ENCODE measurements at places on chromosomes 7 and 10.

DNA sequence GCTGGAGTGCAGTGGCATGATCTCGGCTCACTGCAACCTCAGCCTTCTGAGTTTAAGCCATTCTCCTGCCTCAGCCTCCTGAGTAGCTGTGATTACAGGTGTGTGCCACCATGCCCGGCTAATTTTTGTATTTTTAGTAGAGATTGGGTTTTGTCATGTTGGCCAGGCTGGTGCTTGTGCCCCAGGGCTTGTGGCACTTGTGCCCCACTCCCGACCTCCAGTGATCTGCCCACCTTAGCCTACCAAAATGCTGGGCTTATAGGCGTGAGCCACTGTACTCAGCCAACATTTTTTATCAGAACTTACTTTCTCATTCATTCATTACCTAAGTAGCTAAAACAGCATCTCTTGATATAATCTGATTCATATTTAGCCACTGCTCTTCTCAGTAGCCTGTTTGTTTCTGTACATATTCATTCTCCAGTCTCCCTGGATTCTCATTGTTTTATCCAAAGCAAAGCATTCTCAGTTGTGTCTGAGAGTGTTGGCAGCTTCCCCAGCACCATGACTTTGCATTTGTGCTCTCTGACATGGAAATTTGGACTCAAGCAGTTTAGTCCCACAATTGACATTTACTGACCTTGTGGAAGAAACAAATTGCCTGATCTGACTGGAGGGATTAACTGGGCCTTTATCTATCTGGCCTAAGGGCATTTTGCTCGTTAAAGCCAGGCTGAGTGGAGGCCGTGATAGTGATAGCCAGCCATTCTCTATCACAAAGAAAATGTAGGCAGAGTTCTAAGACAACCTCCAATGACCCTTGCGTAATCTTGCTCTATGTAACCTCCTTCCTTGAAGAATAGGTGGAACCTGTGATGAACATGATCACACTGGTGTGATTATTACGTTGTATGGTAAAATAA is 44.9 kb downstream of the AKR1B15 start:
- no peak for DNase-seq

- DNase-seq: no peak
Observed at GRCh38 chr10:109861081-109861480, 62.2 kb downstream of the XPNPEP1 start.

GRCh38 chr7:87816389-87816788 is 59.8 kb downstream of the SLC25A40 start:
- no peak for DNase-seq

DNA sequence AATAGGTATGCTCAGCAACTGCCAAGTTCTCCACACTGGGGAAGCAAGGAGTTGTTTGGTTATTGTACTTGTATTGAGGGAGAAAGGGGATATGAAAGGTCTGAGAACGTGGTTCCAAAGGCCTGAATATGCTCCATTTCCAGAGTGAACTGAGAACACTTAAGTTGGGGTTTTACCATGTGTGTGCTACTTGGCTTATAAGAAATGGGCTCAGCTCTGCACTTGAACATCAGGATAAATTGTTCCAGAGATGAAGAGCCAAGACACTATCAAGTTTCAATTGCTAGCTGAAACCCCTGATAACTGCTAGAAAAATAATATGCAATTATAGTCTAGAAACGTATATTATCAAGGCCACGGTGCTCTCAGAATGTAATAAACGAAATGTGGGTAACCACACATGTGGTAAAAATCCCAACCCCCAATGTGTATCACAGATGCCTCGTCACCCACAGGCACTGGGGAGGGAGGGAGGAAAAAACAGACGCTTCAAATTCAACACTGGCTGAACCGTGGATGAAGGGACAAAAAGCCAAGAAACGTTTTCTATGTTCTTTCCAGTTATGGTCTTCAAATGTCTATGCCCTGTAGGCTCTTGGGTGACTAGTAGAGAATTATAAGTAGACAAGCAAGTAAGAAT is 16.3 kb downstream of the ELMO1 start:
- no peak for DNase-seq

DNA sequence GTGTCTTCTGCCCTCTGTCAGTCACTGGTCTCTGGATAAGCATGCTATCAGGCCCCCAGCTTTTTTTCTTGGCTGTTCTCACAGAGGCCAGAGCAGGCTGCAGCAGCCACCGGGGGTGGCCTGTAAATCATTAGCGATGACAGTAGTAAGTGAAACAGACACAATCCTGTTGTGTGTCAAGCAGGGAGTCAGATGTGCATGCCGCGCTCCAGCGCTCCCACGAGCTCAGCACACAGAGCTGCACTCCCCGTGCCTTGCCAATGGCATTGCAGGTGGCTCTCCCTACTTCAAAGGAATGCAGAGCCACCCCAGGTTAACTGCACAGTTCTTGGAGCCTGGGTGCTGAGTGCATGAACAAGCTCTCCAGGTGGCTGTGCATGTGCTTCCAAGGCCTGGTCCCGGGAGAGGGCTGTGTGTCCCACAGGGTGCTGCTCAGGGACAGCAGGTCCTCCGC is 226.1 kb downstream of the GLRX3 start:
- DNase-seq: no peak

- no peak for DNase-seq
Observed at GRCh38 chr7:37738321-37738720, 54.8 kb downstream of the GPR141 start.

GRCh38 chr7:14936554-14936953 is 34.0 kb upstream of the DGKB start:
- no peak for DNase-seq

- DNase-seq: no peak
Observed at GRCh38 chr10:117551330-117552155, 9.0 kb downstream of the EMX2 start.

DNA sequence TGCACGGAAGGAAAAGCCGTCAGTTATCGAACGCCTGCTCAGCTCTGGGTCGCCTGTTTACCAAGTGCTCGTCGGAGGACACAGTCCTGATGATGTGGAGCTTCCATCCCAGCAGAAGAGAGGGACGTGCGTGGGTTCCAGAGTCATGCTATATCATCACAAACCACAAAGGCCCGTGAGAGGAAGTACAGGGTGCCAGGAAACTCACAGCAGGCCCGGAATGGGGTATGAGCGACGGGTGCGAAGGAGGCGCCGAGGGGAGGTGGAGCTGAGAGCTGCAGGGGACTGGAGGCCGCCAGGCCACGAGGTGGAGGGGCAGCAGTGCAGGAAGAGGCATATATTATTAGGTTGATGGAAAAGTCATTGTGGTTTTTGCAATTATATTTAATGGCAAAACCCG is 102.5 kb downstream of the ACTR3B start:
- no peak for DNase-seq

DNA sequence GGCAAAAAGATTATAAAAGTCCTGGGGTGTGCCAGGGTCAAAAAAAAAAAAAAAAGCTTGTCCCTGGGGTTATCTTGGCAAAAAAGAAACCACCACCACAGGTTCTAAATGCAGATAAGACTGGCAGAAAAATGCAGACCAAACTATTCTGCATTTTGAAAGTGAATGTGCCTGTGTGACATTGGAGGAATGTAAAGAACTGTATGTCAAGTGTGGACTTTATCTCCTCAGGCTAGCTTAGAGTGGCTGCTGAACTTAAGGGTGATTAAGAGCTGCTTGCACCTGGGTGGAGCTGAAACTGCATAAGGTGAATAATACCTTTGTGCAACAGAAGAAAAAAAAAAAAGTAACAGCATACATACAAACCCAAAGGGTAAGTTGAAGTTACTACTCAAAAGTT is 1.3 kb upstream of the NAPEPLD start:
- DNase-seq: no peak

- DNase-seq: no peak
Observed at GRCh38 chr7:19982841-19983835, 209.7 kb upstream of the TMEM196 start.

- no peak for DNase-seq
Observed at GRCh38 chr10:34184939-34185386, 630.1 kb downstream of the PARD3 start.

- no peak for DNase-seq
Observed at GRCh38 chr10:96606216-96606615, 19.4 kb upstream of the TM9SF3 start.

DNA sequence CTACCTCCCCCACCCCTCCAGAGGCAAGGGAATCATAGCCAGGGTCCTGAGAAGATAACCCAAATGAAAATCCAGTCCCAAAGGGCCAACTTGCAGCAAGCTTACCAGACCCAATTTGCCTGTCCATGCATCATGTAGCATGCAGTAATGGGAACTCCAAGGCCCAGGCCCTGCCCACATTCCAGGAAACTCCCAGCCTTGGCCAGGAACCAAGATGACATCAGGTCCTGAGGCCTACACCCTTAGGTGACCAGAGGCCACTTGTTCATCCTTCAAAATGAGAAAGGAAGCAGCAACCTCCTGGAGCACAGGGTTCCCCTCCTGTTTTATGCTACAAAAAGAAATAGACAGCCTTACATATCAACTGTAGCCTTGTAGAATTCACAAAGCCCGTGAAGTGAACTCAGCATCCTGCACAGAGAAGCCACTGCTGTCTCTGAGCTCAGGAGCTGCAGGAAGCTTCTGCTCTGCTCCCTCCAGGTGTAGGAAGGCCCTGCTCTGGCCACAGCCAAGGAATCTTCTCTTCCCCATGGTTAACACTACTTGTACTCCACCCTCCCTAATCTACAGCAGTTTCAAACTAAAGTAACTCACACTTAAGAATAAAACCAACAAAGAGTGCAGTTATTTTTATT is 30.3 kb upstream of the GRB10 start:
- DNase-seq: no peak

DNA sequence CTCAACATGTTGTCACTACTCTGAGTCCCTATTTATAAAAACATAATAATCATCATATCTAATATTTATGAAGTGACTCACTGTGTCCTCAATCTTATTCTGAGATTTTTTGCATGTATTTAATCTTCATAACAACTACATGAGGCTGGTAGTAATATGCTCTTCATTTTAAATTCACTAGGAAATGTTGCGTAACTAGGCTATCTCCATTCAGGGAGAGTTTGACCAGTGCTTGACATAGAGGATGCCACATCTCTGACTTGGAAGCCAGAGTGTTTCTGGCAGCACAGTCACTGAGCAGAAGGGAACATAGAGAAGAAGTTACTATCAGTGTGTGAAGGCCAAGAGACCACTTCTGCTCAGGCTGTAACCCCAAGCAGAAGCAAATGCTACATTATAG is 88.9 kb downstream of the FAM13C start:
- DNase-seq: no peak

- DNase-seq: no peak
Observed at GRCh38 chr7:16034353-16034752, 347.9 kb upstream of the MEOX2 start.

DNA sequence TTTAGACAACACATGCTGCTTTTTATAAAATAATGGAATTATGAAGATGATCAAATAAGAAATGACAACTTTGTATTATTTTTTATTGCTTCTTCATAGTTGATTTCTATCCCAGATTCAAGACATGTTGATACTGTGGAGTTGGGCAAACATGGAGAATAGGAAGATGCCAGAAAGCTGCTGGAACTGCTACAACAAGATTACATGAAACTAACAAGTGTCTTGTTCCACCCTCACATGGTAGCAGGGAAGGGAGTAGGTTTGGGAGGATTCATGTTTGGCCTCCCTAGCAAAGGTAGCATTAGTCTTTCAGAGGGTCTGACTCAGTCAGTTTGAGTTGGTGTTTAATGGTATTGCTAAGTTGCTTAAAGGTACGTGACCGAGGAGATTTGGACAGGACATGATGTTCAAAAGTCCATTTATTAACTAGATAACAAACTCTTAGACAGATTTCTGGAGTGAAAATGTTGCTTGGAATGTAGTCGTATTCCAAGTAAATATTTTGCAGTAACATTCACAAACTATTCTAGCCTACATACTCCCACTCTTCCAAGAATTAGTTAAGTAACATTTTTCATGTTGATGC is 33.1 kb downstream of the PRR15 start:
- DNase-seq: no peak

DNA sequence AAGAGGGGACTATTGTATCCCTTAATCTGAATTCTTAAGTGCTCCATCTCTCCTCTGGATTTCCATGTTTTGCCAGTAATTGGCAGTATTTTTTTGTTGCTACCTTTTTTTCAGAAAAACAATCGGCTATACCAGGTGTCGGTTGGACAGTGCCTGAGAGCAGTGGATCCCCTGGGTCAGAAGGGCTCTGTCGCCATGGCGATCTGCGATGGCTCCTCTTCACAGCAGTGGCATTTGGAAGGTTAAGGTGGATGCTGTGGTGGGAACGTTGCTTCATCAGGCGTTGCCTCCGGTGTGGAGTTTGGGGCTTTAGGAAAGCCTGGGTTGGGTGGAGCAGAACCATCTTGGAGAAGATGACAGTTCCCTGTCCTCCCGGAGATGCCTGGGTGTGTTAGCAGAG is 96.0 kb downstream of the GALNT11 start:
- DNase-seq: no peak

DNA sequence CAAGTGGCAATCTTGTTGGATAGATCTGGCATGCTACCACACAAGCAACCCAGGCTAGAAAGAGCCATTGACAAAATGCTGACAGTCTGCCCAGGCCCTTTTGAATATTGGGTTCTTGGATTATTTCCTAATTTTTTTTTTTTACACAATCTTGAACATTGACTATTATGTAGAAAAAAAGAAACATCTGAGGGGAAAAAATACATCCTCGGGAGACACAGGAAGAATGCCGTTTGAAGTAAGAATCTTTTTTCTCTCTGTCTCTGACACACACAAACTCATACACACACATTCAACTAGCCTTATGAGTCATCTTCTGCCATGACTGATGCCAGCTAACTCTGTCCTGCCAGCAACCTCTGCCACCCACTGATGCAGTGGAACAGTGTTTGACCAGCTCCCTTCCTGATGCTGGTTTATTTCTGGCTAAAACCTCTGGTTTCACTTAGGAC is 47.2 kb downstream of the SORBS1 start:
- no peak for DNase-seq

- peak; percentile 7 for DNase-seq
Observed at GRCh38 chr7:37208528-37208927, 240.1 kb downstream of the ELMO1 start.

All from T follicular helper cell (primary cell).